ENCODE measurements at places on chromosomes 1 and 21. TPM values are rescaled to one million over a fixed set of nuclear protein-coding genes. Genes with fewer than 3 reads are reported as not detected.
A peak's percentile ranks its signal among the peaks of the same experiment; 100 is the strongest.

Gene FRRS1
- 47.1 TPM for total RNA-seq

Gene EXO1
- total RNA-seq = 14.2 TPM

Gene CD34
- 0.04 TPM for total RNA-seq

Gene PDE4B
- 5.5 TPM for total RNA-seq

Gene DYNLT5
- total RNA-seq = not detected

DNA sequence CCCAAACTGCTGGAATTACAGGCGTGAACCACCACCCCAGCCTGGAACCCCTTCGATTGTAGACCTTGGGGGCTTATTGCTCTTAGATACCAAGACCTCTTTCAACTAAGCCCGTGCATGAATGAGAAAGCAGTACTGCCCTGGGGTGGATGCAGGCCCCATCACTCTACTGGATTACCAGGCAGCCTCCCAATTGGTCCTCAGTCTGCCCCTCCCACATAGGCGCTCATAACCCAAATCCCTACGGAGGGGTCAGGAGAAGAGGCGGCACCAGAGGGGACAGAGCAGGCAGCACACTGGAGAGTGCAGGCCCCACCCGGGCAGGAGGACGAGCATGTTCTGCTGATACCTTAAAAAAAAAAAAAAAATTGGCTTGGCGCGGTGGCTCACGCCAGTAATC, 12.4 kb upstream of the STMN1 start:
- DNase-seq = no peak

DNA sequence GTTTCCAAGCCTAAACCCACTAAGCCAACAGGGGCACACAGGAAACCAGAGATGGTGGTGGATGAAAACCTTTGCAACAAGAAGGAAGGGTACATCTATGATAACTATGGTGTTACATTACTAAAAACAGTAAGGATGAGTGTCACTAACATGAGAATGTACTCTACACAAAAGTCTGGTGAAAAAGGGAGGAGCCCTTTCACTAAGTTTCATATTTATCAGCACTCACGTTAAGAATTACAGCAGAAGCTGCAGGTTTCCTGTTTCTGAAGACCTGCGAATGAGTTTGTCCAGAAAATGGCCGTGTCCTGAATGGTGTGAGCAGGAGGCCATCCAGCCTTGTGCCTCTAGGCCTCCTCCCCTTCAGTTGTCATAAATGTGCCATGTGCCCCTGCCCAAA, 17.8 kb downstream of the ABCG1 start:
- DNase-seq = no peak

- DNase-seq = no peak
These were observed 52.0 kb downstream of the SLX9 start for GRCh38 chr21:44991538-44992483.

GRCh38 chr1:227390525-227390924, 72.2 kb upstream of the CDC42BPA start:
- no peak for DNase-seq

DNA sequence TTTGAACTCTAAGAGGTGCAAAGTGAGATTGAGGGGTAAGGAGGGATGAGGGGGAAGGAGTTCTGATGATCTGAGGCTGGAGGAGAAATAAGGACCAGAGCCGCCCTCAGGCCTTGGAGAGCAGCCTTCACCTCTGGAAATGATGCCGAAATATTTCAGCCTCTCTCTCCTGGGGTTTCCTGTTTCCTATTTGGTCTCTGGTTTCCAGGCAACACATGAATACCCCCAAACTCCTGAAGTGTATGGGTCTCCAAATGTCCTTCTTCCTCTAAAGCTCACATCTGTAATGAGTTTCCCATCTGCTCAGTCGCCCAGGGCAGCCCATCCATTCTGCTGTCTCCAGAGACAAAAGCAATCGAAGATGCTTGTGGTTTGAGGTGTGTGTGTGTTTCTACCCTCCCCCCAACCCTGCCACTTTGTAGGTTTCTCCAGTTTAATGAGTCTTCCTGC, 52.0 kb upstream of the FAM20B start:
- DNase-seq = no peak

DNA sequence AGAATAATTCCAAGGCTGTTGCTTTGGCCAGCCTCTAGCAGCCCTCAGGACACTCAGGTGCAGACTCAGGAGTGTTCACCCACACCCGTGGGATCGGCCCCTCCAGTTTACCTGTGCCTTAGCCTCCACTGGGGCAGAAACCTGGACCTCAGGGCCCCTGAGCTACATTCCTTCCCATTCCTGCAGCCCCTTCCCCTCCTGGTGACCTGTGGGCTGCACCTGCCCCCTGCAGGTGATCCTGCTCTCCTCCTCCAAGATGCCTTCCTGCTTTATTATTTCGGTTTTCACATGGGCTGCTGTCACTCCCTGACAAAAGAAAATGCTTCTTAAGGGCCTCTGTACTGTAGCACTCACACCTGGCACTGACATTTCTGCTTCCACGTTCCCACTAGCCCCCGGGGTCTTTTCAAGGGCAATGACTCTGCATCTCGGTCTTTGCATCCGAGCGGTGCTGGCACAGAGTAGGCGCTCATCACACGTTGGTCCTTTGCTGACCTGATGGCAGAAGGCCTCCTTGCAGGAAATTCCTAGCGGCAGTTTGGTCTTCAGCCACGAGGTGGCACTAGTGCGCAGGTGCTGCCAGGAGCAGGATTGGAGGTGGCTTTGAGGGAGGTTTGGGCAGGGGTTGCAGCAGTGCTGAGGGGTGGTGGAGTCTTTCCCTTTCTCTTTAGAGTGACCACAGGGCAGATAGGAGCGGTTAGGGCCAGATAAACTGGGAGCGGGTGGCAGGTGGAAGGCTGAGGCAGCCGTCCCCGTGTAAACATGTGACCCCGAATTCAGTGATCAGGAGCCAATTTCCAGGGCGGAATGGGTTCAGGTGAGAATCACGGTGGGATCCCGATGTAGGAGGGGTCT, 25.3 kb upstream of the ETV3 start:
- DNase-seq = peak; percentile 86

All from Karpas-422 (cell line).